ENCODE measurements at places on chromosomes 3 and 15.

DNA sequence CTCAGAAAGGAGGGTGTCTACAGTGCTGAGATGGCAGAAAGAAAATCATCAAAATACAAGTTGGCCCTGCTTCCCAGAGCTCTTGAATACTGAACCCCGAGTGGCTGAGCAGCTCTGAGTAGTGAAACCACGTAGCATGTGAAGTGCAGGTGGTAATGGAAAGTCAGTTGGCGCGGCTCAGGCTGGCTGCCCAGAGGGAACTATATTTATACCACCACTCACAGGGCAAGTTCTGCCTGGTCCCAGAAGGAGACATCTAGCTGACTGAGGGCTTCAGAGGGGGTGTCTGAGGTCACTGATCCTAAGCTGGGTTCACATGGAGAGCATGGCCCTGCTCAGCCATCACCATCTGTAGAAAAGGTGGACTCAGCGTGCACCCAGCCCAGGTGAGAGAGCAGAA lies 129.6 kb upstream of the AGBL1 start:
- DNase-seq, result no peak

DNA sequence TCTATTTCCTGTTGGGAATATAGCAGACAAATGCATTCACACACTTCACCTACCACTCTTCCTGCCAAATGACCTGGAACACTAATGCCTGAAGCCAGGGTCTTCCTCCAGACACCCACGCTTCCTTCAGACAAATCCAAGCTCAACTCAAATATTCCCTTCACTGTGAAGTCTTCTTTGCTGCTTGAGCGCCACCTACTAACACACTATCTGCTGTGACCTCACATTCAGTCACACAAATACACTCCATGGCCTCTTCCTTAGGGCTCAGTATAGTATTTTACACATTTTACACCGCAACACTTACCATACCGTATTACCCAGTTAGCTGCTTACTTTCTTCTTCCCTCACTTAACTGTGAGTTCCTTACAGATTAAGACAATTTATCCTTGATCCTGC lies 149.4 kb downstream of the SHOX2 start:
- no peak for DNase-seq

DNA sequence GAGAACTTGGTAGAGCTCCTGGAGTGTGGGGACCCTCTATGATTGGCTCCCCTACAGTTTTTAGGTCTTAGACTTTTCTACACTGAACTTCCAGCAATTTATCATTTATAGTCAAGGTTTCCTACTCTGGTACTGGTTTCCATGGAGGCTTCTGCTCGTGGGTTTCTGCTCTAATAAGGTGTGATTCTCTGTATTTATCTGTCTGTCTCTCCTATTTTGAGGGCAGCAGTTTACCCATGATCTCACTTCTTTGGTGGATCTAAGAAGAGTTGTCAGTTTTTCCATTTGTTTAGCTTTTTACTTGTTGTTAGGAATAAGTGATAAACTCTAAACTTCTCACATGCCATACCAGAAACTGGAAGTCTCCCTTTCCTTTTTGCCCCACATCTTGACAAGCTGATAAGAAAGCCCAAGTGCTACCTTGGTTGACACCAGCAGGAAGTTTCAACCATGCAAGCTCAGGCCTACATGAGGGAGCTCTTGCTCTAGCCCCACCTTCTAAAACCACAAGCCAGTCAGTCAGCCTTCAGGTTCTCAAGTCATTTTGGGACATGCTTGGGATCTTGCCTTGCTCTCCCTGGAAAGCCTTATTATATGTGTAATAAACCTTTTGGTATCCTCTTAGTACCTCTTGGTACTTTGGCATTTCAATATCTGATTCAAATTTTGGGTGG lies 10.0 kb downstream of the TIMMDC1 start:
- DNase-seq, result peak; percentile 35

DNA sequence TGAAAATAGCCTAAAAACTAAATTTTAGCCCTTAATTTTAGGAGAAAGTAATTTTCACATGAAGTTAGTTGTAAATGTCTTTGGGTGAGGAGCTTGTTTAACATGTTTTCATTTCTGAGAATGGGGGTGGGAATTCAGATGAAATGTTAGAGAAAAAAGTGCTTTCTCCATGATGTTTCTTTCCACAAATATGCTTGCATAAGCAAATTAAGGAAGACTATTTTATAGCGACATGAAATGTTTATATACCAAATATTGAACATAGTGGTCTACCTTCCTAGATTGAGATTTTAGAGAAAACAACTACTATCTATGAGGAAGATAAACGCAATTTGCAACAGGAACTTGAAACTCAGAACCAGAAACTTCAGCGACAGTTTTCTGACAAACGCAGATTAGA lies 13.0 kb upstream of the RPLP1 start:
- DNase-seq, result no peak

- no peak for DNase-seq
Observed at GRCh38 chr3:10474847-10475246, 30.5 kb downstream of the ATP2B2 start.

GRCh38 chr15:35496585-35496984 lies 49.4 kb downstream of the DPH6 start:
- no peak for DNase-seq

GRCh38 chr15:66833803-66834202 lies 131.8 kb downstream of the SMAD6 start:
- DNase-seq, result no peak

- DNase-seq, result no peak
Observed at GRCh38 chr3:138389841-138390581, 41.6 kb downstream of the MRAS start.

DNA sequence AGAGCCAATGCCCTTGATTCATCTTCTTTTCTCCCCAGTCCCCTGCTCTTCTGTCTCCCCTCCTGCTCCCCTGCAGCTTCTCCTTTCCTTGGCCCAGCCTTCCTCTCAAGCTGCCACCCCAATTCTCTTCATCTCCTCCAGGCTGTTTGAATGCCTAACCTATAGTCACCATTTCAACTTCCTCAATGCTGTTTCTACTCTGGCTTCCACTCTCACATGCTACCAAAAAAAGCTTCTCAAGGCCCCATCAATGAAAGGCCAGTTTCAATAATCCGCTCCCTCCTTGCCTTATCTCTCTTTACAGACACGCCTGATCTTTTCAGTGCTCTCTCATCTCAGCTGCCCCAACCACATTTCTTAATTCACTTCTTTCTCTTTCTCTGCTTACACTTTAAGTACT lies 212.2 kb upstream of the GPR149 start:
- DNase-seq, result no peak

DNA sequence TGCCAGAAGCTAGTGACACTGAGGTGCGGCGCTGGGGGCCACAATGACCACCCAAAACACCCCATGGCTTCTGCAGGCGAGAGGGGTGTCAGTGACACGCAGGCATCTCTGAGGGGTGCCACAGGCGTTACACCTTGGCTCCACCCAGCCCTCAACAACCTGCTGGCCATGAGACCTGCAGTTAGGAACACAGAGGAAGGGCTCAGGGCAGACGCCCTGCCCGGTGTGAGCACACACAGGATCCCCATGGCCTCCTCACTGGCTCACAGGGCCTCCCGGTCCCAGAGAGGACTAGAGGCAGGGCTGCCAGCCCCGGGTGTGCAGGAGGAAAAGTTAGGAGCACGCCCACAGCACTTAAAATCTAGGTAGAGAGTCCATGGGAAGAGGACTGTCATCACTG lies 35.1 kb downstream of the CYFIP1 start:
- no peak for DNase-seq

GRCh38 chr3:30495172-30496065 lies 111.0 kb upstream of the TGFBR2 start:
- DNase-seq, result peak; percentile 9

DNA sequence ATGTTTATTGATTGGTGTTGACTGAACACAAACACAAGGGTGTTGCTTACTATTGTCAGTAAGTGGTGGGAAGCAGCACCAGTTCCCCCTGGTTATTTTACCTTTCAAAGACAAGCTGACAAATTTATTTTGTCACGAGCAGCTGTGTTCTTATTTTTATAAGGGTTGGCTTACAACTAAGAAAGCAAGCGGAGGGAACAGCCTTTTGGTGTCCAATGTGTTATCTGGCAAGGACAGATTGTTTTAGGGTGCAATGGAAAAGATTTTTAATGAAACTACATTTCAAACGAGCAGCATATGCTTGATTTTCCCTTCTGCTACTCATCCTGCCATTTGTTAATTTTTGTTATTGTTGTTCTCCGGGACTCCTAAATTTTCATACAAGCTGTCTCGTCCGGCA lies 920.6 kb upstream of the CFAP20DC start:
- no peak for DNase-seq
